Stimulated activated CD8-positive, alpha-beta memory T cell treated with anti-CD3 and anti-CD28 coated beads, Interleukin-4, amount 100 ng/mL, for 1 hour (primary cell): ENCODE measurements at places on chromosomes 1 and 21.

- DNase-seq = no peak
These were observed 11.6 kb downstream of the ENO1 start for GRCh38 chr1:8866792-8867415.

- DNase-seq = no peak
These were observed 279.0 kb downstream of the RRAGC start for GRCh38 chr1:38580594-38580993.

DNA sequence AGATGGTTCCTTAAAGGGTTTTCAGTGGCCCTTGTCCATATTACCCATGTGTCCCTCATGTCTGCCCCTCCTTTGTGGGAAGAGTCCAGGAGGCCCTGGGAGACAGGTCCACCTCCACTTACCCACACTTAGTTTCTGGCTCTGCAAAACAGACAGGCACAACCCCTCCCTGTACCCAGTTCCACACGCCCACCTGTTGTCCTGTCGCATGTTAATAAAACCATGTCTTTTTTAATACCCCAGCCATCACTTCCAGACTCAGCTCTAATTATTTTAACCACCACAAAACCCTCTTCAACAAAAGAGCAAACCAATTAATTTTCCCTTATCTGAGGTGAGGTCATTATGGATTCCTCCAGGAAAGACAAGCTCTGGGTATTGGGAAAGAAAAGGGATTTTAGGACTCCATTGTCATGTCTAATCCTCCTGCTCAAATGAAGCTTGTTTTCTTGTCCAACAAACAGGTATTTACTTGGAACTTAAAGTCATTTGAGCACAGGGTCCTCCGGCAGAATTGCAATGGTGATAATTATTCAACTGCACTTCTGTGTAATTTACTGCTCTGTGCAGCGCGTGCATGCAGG, 68.9 kb downstream of the CCDC185 start:
- no peak for DNase-seq

- DNase-seq = no peak
These were observed 21.6 kb upstream of the ZNF678 start for GRCh38 chr1:227541796-227542152.

- DNase-seq = no peak
These were observed 188.3 kb downstream of the NRIP1 start for GRCh38 chr21:14876524-14876840.

DNA sequence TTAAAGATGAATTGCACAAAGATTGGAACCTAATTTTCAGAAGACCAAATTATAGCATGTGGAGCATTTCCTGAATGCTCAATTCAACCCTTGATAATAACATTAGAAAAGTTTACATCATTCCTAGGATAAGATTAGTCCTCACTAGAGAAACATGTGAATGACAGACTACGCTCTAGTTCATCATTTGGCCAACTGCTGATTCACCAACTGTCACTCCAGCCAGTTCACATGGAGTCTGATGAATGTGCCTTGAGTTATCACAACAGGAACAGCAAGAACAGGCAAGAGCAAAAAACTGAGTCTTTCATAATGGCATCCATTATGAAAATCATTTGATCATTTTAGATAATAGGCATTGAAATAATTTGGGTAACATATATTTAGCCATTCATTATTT, 415.9 kb downstream of the PTPRC start:
- no peak for DNase-seq

GRCh38 chr21:19565587-19565986, 1162.0 kb upstream of the TMPRSS15 start:
- no peak for DNase-seq

GRCh38 chr1:41200728-41201127, 41.4 kb downstream of the SCMH1 start:
- DNase-seq = no peak

- no peak for DNase-seq
These were observed 12.0 kb downstream of the CREG1 start for GRCh38 chr1:167541610-167542009.

DNA sequence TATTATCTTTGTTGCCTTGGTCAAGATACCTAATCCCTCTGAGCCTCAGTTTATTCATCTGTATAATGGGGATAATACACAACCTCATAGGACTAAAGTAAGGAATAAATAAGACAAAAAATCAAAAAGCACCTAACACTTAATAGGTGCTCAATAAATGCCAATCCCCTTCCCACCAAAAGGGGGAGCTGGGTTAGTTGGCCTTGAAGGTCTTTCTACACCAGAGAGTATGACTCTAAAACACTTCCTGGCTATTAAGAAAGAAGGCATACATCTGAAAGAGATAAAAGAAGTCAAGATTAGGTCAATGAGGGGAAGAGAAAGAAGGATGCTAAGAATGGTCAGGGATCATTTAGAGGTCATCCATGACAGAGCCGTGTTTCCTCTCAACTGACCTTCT, 11.1 kb downstream of the VSIG8 start:
- DNase-seq = no peak

- no peak for DNase-seq
These were observed 97.6 kb upstream of the GJB5 start for GRCh38 chr1:34657266-34657665.

DNA sequence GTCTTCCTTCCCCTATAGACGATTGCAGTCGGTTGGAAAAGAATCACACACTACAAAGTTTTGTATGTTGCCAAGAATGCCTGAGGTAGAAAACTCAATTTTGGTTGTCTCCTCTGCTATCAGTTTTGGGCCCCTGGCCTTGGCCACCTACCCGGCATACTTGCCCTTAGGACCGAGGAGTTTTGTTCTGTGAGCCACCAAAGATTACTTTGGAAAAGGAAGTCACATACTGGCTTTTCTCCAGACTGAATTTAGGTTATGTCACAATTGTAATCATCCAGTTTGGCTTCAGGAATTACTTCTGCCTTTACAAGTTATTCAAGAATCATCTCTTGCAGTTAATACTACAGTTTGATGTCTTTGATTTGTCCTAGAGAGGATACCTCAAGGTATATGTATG, 71.4 kb downstream of the RGL1 start:
- DNase-seq = no peak

GRCh38 chr1:184532199-184532598, 145.4 kb downstream of the C1orf21 start:
- DNase-seq = no peak

- DNase-seq = no peak
These were observed 108.9 kb upstream of the GJB5 start for GRCh38 chr1:34645919-34646318.

DNA sequence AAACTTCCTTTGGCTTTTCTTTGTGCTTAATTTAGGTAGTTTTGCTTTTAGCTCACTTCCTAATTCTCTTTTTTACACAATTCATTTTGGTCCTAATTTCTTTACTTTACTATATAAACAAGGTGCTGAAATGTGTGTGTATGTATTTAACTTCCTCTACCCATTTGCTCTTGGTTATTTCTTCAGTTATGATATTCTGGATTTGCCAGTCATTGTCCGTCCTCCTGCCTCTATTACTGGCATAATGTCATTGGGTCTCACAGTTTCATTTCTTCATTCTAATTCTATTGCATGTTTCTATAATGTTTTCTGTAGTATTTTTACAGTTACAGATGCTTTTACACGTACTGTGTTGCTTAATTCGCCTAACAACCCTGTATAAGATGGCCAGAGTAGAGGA, 96.2 kb downstream of the ZMYM4 start:
- no peak for DNase-seq

GRCh38 chr1:74467786-74468377, 44.5 kb downstream of the LRRC53 start:
- no peak for DNase-seq

- DNase-seq = no peak
These were observed 34.8 kb upstream of the DUSP10 start for GRCh38 chr1:221776495-221777301.

DNA sequence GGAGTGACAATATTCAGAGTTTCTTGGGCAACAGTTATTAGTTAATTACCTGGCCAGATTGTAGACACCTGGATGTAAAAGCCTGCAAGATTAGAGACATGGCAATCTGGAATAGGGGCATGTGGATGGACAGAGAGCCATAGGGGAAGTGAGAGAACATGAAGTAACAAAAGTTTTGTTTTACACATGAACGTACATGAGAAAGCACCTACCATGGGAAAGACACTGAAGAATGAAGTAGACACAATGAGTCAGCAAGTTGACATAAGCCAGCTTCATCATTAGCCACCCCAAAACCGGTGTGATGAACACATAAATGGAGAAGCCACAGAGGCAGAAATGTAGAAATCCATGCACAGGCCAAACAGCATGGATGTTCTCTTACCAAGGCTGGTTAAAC, 462.1 kb upstream of the C1orf87 start:
- DNase-seq = no peak

- DNase-seq = no peak
These were observed 94.8 kb upstream of the DISP3 start for GRCh38 chr1:11384170-11384554.

- DNase-seq = no peak
These were observed 3.7 kb downstream of the MATN1 start for GRCh38 chr1:30719406-30720270.

GRCh38 chr1:20739225-20739624, 6.7 kb upstream of the SH2D5 start:
- DNase-seq = no peak

- no peak for DNase-seq
These were observed 32.4 kb upstream of the MYSM1 start for GRCh38 chr1:58732087-58732775.

DNA sequence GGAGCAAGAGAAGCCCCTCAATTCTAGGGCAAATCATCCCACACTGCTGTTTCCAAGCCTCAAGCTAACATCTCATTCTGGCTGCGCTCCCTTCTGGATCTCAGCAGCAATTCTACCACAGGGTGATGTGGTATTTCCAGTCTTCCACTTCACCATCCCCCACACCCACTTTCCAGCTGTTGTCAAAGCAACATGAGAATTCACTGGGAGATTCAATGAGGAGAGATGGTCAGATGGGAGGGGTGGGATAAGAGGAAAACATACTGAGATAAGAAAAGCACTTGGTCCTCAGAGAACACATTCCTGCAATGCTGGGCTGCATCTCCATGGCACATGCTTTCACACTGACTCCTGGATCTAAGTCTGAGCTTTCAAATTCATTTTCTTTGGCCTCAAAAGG, 47.3 kb upstream of the LRRC52 start:
- no peak for DNase-seq
